Hippocampal formation (tissue), 2 donors: ENCODE measurements at places on chromosomes 11 and 22.
A peak's percentile ranks its signal among the peaks of the same experiment; 100 is the strongest.

- DNase-seq: no peak
These were observed 30.4 kb downstream of the CYP2R1 start for GRCh38 chr11:14861680-14862079.

- peak; percentile 11 for DNase-seq
These were observed 13.4 kb downstream of the ARHGAP8 start for GRCh38 chr22:44765571-44766285.

DNA sequence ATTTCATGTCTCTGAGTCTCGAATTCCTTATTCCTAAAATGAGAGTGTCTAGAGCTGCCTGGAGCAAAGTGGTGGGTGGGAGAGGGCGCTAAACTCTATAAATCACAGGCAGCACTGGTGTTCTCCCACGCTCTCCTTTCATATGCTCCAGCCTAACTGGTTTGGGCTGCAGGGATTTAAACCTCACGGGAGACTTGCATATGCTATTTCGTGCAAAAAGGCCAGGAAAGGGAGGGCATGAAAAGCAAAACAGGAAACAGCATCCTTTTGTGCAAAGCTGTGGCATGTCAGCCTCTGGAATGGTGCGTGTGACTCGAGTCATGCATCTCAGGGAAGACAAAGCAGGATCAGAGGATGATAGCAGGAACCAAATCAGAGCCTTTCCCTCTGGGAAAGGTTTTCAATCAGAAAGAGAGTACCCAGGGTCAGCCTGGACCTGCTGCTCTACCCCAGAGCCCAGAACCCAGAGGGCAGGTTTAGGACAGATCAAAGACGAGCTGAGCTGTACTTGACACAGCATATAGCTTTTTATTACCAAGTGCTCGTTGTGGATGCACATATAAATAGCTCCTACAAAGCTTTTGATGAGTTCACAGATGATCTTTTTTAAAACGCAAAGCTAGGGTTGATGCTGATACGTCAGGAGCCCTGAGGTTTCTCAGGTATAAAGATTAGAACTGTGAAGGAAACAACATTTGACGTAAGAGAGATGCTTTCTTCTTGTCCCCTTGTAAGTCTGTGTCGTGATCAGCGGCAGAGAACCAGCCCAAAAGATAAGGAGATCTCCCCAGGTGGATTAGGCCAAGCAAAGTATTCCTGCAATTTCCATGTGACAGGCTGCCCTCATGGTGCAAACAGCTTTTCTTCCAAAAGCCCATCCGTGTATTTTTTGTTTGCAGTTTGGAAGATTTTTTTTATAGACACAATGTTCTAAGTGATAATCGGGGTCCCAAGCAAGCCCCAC is 46.2 kb upstream of the YWHAH start:
- no peak for DNase-seq

- DNase-seq: no peak
These were observed 368.9 kb downstream of the BUD13 start for GRCh38 chr11:116403794-116404461.

- DNase-seq: no peak
These were observed 39.1 kb downstream of the SLC35F2 start for GRCh38 chr11:107819361-107820014.

DNA sequence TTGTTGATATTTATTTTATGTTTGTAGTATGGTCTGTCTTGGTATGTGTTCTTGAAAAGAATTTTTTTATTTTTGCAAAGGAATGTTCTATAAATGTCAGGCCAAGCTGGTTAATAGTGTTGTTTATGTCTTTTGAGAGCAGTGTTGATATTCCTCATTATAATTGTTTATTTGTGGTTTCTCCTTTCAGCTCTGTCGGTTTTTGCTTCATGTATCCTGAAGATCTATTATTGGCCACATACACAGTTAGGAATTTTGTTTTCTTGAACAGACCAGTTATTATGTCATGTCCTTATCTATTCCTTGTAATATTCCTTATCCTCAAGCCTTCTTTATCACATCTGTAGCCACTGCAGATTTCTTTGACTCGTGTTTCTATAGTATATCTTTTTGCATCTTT is 56.5 kb downstream of the PDHX start:
- DNase-seq: no peak
